ENCODE measurements at places on chromosomes 7 and 10.
A peak's percentile ranks its signal among the peaks of the same experiment; 100 is the strongest.

DNA sequence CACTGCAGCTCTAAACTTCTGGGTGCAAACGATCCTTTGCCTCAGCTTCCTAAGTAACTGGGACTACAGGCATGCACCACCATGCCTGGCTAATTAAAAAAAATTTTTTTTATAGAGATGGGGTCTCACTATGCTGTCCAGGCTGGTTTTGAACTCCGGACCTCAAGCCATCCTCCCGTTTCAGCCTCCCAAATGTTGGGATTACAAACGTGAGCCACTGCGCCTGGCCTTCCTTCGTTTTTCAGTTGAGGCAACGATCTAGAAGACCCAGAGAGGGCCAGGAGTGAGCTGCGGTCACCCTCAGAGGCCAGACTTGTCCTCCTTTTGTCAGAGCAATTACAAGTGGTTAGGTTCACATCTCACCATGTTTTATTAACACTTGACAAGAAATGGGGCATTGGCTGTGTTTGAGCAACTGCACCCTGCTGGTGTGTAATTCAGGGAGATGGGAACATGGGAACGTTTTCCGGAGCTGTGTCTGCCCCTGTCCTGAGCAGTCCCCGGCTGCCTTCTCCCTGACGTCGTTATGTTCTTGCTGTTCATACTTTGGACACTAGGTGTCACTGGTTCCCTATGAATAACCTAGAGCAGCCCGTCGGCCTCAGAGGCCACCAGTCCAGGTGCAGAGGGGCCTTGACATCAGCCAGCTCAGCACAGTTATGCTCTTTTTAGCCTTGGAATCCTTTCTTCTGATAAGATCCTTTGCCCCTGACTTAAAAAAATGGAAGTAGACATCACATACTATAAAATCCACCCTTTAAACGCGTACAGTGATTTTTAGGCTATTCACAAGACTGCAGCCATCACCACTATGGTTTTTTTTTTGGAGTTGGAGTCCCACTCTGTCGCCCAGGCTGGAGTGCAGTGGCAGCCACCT, 375.0 kb downstream of the TYW1 start:
- no peak overlapping the region for H3K4me3 ChIP-seq
- no peak for DNase-seq
- no peaks in the 10 kb centered on the region for H3K36me3 ChIP-seq

- peaks cover 25% of the 10 kb centered on the region for H3K4me1 ChIP-seq
- H3K4me3 ChIP-seq, result no peak overlapping the region
- H3K27me3 ChIP-seq, result no peaks in the 10 kb centered on the region
These were observed 310.1 kb downstream of the WDR37 start for GRCh38 chr10:1366322-1366691.

DNA sequence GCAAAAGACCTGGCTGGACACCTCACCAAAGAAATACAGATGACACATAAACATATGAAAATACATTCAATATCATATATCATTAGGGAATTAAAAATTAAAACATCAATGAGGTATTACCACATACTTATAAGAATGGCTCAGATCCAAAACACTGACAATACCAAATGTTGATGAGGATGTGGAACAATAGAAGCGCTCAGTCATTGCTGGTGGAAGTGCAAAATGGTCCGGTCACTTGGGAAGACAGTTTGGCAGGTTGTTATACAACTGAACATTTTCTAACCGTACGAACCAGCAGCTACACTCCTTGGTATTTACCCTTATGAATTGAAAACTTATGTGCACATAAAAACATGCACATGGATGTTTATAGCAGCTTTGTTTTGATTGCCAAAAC, 38.5 kb downstream of the ZMYND11 start:
- H3K36me3 ChIP-seq, result no peaks in the 10 kb centered on the region
- H3K27me3 ChIP-seq, result no peaks in the 10 kb centered on the region
- H3K27ac ChIP-seq, result no peak overlapping the region
- no peak for DNase-seq

GRCh38 chr10:27822301-27822700, 76.7 kb upstream of the MKX start:
- H3K4me3 ChIP-seq, result no peak overlapping the region
- H3K27me3 ChIP-seq, result no peaks in the 10 kb centered on the region
- no peak for DNase-seq
- H3K4me1 ChIP-seq, result no peaks in the 10 kb centered on the region
- no peaks in the 10 kb centered on the region for H3K36me3 ChIP-seq

DNA sequence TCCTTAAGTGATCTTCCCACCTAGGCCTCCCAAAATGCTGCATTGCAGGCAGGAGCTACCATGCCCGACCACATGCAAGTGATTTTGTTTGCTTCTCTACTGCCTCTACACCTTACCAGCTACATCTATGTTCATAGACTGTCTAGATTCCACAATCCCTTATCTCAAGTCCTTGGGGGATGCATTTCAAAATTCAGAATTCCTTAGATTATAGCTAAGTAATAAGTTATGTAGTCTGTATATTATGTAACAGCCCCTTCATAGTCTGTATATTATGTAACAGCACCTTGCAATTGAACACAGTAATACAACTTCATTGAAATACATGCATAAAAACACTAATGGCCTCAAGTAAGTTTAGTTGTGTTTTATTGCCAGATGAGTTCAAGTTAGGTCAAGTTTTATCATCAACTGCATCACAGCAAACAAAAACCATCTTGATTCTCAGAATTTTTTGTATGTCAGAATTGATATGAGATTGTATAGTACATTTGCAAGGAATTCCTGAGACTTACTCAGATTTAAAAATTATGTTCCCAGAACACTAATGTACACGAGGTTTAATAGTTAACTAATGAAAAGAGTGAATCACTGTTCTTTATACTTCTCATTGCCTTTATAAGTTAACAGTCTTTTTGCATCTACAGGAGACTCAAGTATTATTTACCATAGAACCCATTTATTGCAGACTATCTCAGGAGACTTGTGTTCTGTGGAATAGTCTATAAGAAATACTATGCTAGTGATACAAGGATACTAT, 11.6 kb upstream of the FOXP2 start:
- H3K4me3 ChIP-seq, result no peak overlapping the region
- H3K4me1 ChIP-seq, result no peaks in the 10 kb centered on the region
- H3K27ac ChIP-seq, result no peak overlapping the region
- DNase-seq, result no peak
- peaks cover 6% of the 10 kb centered on the region for H3K27me3 ChIP-seq

GRCh38 chr10:7318836-7319235, 92.0 kb downstream of the SFMBT2 start:
- no peak for DNase-seq
- no peak overlapping the region for H3K4me3 ChIP-seq
- peaks cover 12% of the 10 kb centered on the region for H3K4me1 ChIP-seq
- H3K36me3 ChIP-seq, result no peaks in the 10 kb centered on the region
- peak overlapping the region; percentile 49 for H3K27ac ChIP-seq

DNA sequence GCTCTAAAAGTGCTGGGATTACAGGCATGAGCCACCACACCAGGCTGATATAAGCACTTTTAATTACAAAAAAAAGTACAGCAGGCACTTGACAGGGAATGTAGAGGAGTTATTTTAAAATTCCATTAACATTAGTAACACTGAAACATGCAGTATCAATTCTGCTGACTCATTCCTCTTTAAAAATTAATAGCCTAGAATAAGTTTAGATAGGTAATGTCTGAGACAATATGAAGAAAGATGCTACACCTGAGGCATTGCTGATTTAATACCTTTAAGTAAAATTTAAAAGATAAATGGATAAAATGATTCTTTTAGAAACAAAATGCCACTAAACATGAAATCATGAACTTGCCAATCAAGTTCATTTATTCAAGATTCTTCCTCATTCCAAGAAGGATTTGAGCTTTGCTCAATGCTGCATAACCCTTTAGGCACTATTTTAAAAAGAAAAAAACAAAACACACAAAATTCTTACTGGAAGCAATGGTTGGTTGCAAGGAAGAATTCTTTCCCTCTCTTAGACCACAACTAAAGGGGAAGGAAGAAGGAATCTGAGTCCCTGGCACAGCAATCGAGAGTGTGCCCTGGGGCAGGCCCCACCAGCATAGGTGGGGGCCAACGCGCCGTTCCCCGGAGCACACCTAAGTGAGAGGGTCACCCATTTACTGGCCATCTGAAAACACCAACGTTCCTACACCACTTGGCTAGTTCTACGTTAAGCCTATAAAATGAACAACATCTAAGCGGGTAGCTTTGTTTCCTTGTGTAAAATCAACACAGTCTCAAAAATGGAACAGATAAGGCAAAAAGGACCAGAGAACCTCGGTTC, 26.6 kb downstream of the ESYT2 start:
- H3K36me3 ChIP-seq, result peaks cover 13% of the 10 kb centered on the region
- H3K27me3 ChIP-seq, result no peaks in the 10 kb centered on the region
- DNase-seq, result no peak
- peaks cover 22% of the 10 kb centered on the region for H3K4me1 ChIP-seq
- H3K27ac ChIP-seq, result peak overlapping the region; percentile 91

- H3K27me3 ChIP-seq, result no peaks in the 10 kb centered on the region
- H3K36me3 ChIP-seq, result no peaks in the 10 kb centered on the region
- no peak for DNase-seq
- H3K4me3 ChIP-seq, result no peak overlapping the region
These were observed 40.1 kb downstream of the CSTF2T start for GRCh38 chr10:51659344-51659743.

GRCh38 chr7:29463504-29464158, 100.0 kb upstream of the PRR15 start:
- no peak overlapping the region for H3K4me3 ChIP-seq
- no peaks in the 10 kb centered on the region for H3K4me1 ChIP-seq
- DNase-seq, result no peak
- no peak overlapping the region for H3K27ac ChIP-seq
- no peaks in the 10 kb centered on the region for H3K27me3 ChIP-seq
- H3K36me3 ChIP-seq, result no peaks in the 10 kb centered on the region

DNA sequence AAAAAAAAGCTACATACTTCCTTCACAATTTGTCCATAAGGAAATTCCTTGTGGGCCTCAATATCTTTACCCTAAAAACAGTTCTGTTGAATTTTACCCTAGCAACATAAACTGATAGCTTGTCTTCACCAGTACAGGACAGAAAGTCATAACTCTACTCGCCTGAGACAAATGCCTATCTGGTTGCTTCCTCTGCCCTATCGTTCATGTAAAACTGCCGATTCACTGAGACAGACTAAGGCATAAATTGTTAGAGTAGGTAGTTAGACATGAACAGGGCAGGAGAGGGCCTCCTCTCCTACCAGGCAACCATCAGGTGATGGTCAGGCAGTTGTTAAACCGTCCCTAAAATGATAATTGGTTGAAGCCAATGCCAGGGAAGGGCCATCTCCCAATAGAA, 25.0 kb downstream of the IFIT3 start:
- no peaks in the 10 kb centered on the region for H3K27me3 ChIP-seq
- peak overlapping the region; percentile 90 for H3K27ac ChIP-seq
- no peaks in the 10 kb centered on the region for H3K36me3 ChIP-seq
- H3K4me1 ChIP-seq, result peaks cover 32% of the 10 kb centered on the region
- no peak for DNase-seq

- no peak overlapping the region for H3K27ac ChIP-seq
- no peak overlapping the region for H3K4me3 ChIP-seq
- DNase-seq, result no peak
- H3K36me3 ChIP-seq, result no peaks in the 10 kb centered on the region
- H3K27me3 ChIP-seq, result no peaks in the 10 kb centered on the region
- H3K4me1 ChIP-seq, result peaks cover 14% of the 10 kb centered on the region
These were observed 12.0 kb downstream of the CLCN1 start for GRCh38 chr7:143327903-143328302.

GRCh38 chr10:109859221-109859620, 64.1 kb downstream of the XPNPEP1 start:
- H3K4me3 ChIP-seq, result no peak overlapping the region
- peaks cover 4% of the 10 kb centered on the region for H3K36me3 ChIP-seq
- no peak for DNase-seq
- no peak overlapping the region for H3K27ac ChIP-seq

GRCh38 chr7:93211228-93211818, 14.9 kb downstream of the HEPACAM2 start:
- no peaks in the 10 kb centered on the region for H3K36me3 ChIP-seq
- H3K4me3 ChIP-seq, result no peak overlapping the region
- H3K4me1 ChIP-seq, result no peaks in the 10 kb centered on the region
- H3K27me3 ChIP-seq, result peaks cover 22% of the 10 kb centered on the region
- no peak overlapping the region for H3K27ac ChIP-seq
- DNase-seq, result no peak

- no peaks in the 10 kb centered on the region for H3K4me1 ChIP-seq
- no peaks in the 10 kb centered on the region for H3K27me3 ChIP-seq
- no peak overlapping the region for H3K27ac ChIP-seq
- H3K4me3 ChIP-seq, result no peak overlapping the region
- DNase-seq, result no peak
- no peaks in the 10 kb centered on the region for H3K36me3 ChIP-seq
These were observed 16.3 kb downstream of the CDHR3 start for GRCh38 chr7:105979405-105979804.

- peak overlapping the region; percentile 82 for H3K27ac ChIP-seq
- no peak overlapping the region for H3K4me3 ChIP-seq
- no peak for DNase-seq
- H3K4me1 ChIP-seq, result peaks cover 47% of the 10 kb centered on the region
- no peaks in the 10 kb centered on the region for H3K27me3 ChIP-seq
- no peaks in the 10 kb centered on the region for H3K36me3 ChIP-seq
These were observed 130.3 kb downstream of the BICC1 start for GRCh38 chr10:58642916-58643428.

DNA sequence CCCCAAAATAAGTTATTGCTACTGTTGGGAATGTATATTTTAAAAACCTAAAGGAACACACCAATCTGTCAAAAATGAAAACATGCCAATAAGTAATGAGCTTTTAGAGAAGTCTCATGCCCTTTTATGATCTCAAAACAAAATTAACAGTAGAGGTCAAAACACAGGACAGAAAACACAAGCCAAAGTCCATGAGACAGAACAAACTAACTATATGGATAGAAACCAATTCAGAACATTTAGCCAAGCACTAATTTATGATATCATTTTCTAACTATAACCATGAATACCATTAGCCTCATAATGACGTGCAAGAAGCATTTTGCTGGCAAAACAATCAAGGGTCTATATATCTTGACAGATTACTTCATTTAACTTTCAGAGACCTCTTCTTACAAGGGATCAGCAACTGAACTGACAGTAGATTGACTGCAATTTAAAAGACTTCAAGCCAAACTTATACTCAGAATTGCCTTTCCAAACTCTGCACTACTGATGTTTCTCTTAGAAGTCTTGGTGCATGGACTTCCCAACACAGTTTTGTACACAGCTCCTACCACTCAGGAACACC, 200.9 kb downstream of the DOCK4 start:
- H3K4me1 ChIP-seq, result peaks cover 26% of the 10 kb centered on the region
- no peak overlapping the region for H3K27ac ChIP-seq
- H3K4me3 ChIP-seq, result no peak overlapping the region
- H3K36me3 ChIP-seq, result 0 out of 2 replicates have a peak, but pooled peaks cover 3% of the 10 kb centered on the region
- DNase-seq, result no peak
- no peaks in the 10 kb centered on the region for H3K27me3 ChIP-seq

- H3K27me3 ChIP-seq, result no peaks in the 10 kb centered on the region
- DNase-seq, result no peak
- no peaks in the 10 kb centered on the region for H3K4me1 ChIP-seq
These were observed 40.4 kb upstream of the STEAP4 start for GRCh38 chr7:88347090-88347489.

GRCh38 chr10:104117839-104118323, 4.1 kb upstream of the SFR1 start:
- no peaks in the 10 kb centered on the region for H3K27me3 ChIP-seq
- H3K4me1 ChIP-seq, result peaks cover 58% of the 10 kb centered on the region
- peak overlapping the region; percentile 99 for H3K27ac ChIP-seq
- DNase-seq, result peak; percentile 62
- H3K4me3 ChIP-seq, result no peak overlapping the region
- H3K36me3 ChIP-seq, result peaks cover under 1% of the 10 kb centered on the region

GRCh38 chr7:142539901-142540300, 209.4 kb upstream of the PRSS1 start:
- H3K27me3 ChIP-seq, result no peaks in the 10 kb centered on the region
- H3K36me3 ChIP-seq, result no peaks in the 10 kb centered on the region
- peaks cover 18% of the 10 kb centered on the region for H3K4me1 ChIP-seq
- DNase-seq, result no peak
- H3K4me3 ChIP-seq, result no peak overlapping the region
- H3K27ac ChIP-seq, result peak overlapping the region; percentile 58

Measured in RWPE2 (cell line).